ENCODE measurements at places on chromosomes 6 and 20. TPM values are rescaled to one million over a fixed set of nuclear protein-coding genes. Genes with fewer than 3 reads are reported as not detected.

GRCh38 chr6:104212977-104213668, 646.6 kb downstream of the HACE1 start:
- DNase-seq = no peak

DNA sequence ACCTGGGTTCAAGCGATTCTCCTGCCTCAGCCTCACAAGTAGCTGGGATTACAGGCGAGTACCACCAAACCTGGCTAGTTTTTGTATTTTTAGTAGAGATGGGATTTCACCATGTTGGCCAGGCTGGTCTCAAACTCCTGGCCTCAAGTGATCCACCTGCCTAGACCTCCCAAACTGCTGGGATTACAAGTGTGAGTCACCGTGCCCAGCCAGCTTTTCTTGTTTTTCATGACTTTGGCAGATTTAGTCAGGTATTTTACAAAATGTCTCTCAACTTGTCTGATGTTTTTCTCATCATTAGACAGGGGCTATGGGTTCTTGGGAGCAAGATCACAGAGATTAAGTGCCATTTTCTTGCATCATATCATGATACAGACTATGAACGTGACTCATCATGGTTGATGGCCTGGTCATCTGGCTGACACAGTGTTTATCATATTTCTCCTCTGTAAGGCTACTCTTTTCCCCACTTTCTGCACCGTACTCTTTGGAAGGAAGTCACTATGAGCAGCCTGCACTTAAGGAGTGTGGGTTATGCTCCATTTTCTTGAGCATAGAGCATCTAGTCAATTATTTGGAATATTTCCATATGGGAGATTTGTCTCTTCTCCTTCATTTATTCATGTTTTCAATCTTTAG, 67.8 kb downstream of the RNF182 start:
- DNase-seq = no peak

- DNase-seq = peak; percentile 81
These were observed 41.4 kb downstream of the PHACTR3 start for GRCh38 chr20:59645761-59646171.

- DNase-seq = no peak
These were observed 7.9 kb upstream of the TREM1 start for GRCh38 chr6:41294214-41294872.

GRCh38 chr6:36977470-36977941, 8.5 kb downstream of the MTCH1 start:
- no peak for DNase-seq

DNA sequence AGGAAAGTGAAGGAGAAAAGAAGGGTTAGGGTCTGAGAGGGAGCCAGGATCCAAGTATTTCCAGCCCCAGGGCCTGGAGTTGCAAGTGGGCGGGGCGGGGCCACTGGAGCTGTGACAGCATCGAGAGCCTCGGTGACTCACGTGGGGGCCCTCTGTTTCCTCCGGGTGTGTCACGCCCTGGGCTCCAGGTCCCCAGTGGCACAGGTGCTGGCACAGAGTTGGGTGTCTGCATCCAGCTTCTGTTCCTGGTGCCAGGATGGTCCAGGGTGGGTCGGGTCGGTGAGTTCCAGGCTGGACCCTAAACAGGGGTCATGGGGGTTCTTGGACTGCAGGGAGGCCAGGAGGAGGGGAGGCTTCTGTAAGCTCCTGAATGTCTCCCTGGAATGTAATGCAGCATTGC, 16.7 kb downstream of the RAET1L start:
- peak; percentile 73 for DNase-seq

GRCh38 chr6:5506149-5506548, 244.8 kb downstream of the FARS2 start:
- DNase-seq = no peak

- DNase-seq = no peak
These were observed 7.7 kb upstream of the KLHL31 start for GRCh38 chr6:53673162-53673727.

DNA sequence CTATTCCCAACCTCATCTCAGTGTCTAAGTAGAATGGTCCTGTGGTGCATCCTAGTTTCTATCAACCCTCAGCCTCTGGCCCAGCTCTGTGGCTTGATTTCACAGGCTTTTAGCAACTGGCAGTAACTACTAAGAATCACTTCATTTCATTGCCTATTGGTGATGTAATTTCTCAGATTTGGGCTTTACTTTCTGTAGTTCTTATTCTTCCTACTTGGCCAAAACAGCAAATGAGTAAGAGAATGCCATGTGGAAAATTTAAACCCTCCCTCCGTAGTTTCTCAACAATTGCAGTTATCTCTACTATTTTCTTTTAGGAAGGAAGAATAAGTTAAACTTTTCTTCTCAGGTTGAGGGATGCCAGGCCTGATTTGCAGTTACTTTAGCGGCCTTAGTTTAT, 387.3 kb downstream of the CDKAL1 start:
- no peak for DNase-seq

GRCh38 chr6:134123666-134124208, 71.3 kb upstream of the SLC2A12 start:
- DNase-seq = no peak

GRCh38 chr6:152244998-152245630, 392.0 kb downstream of the SYNE1 start:
- DNase-seq = no peak

- no peak for DNase-seq
These were observed 600.5 kb upstream of the GJE1 start for GRCh38 chr6:141532211-141532610.

DNA sequence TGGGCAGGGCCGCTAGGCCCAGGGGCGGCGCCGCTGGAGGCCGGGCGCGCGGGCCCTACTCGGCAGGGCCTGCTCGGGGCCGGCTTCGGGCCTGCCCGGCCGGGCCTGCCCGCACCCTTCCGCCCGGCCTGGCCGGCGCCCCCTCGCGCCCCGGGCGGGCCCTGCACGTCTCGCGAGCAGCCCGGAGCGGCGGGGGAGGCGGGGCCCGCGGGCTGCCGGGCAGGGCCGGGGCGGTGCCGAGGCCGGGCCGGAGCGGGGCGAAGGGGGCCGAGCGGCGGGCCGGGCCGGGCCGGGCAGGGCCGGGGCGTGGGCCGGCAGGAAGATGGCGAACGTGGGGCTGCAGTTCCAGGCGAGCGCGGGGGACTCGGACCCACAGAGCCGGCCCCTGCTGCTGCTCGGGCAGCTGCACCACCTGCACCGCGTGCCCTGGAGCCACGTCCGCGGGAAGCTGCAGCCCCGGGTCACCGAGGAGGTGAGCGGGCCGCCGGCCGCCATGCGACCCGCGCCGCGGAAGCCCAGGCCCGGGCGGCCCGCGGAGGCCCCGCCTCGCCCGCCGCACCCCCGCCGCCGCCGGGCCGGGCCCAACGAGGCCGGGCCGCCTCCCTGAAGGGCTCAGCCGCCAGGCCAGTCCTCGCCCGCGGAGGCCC, at the start of gene NPEPL1:
TSS of gene NPEPL1 (plus strand) at position 222 of the 647 bp plus-strand sequence. CDS start at position 323, 101 bp downstream.
- peak; percentile 83 for DNase-seq

DNA sequence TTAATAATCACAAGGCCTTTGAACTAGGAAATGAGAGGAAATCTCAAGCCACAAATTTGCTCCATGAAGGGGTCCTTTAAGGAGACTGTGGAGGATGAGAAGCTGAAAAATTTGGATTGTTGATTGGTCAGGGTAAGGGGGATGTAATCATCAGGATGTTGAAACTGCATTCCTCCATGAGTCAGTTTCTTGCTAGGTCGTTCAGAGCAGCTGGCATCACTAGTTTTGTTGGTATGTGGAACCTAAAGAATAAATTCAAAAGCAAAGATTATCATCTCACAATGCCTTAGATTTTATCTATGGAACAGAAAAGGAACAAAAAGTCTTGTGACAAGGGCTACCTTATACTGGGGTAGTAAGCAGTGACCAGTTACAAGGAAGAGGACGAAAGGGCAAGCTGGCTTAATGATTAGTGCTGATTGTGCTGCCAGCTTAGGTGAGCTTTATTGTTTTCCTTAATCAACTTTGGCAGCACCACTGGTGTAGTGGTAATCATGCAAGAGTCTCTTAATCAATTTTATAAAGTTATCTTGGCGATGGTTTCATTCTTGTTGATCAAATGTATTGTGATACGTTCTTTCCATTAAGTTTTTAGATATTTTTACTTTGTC, 36.6 kb downstream of the CRISP2 start:
- DNase-seq = no peak

DNA sequence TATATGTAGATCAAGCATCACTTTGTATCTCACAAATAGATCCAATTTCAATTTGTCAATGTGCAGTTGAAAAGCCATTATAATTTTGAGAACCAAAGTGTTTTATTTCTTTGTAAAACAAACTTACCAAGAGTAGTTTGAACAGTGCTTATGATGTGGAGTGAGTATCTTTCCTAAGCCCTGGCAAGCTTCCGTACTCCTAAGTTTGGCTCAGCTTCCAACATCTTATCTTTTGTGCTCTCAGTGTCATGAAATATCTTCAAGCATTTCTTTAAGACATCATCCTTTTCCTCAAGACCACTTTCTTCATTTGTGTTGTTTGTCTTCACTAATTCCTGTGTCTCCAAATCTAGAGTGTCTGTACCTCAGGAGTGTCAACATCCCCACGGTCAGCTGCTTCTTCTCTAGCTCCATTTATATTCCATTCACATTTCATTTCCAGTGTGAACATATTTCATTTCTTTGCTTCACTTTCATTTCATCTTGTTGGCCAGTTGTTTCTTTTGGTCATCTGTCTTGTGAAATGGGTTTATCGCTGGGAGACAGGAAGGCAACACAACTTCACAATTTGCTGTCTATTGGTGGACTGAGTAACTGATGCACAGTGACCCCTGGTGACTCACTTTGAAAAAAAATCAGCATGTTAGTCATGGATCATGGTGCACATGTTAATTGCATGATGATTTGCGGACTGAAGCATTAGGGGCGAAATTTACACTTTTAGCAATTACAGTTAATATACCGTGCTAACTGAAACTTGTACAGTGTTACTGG, 36.9 kb downstream of the SLC24A3 start:
- DNase-seq = no peak

DNA sequence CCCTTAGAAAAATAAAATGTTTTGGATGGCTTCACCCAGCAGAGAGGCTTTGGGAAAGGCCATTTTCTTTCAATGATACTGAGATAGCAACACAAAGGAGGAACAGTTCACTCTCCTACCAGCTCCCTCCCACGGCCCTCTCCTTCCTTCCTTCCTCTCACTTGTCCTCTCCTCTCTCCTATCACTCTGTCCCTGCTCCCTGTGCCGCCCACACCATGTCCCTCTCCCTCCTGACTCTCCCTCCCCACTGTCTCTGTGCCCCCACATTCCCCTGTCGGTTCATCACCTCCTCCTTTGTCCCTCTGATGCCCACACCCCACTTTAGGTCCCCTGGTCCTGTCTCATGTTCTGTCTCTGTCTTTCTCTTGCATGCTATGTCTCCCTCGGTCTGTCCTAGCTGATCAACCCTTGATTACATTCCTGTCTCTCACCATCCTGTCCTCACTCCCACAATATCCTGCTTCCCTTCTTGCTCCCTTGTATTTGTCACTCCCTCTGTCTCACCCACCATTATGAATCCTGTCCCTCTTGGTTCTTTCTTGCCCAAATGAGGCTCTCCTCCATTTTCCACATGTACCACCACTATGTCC, 30.1 kb downstream of the ELMO2 start:
- no peak for DNase-seq

DNA sequence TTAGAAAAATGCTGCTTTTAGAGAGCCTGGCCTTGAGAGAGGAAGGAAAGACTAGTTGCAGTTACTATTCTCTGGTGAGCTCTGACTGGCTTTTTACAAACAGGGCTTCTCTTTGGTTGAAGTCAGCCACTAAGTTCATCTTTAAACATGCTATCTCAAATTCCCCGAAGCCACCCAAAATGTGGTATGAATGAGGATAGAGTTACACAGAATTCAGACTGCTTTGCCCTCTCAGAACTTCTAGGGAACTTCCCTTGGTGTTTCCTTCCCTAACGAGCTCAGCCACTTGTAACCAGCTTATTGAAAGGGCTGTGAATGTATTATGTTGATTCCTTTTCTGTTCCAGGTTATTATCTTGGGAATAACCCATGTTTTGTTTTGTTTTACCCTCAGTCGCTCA, 73.5 kb downstream of the EFHC1 start:
- DNase-seq = no peak

DNA sequence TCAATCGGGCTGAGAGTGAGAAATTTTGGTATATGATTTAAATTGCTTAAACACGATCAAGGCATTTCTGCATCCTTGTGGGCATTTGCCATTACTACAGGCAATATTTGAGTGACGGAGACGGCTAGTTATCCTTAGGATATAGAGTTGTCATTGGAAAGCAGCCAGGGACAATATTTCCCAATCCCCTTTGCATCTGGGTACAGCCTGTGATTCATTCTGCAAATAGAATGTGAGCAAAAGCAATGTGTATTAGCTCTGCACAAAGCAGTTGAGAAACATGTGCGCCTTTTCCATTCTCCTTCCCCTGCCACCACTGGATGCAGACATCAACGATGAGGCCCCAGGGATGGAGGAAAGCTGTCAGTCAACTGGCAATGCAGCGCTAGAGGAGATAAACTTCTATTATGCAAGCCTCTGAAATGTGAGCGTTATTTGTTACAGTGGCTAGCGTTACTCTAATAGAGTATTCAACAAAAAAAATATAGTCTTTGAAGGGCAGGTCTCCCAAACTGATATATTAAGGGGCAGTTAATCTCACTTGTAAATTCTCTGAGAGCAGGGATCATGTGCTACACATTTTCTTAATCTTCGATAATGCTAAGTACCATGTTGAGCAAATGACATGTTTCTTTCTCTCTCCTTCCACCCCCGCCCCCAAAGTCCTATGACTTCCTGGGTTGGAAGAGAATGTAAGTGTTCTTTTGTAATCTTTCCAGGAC, 37.1 kb upstream of the NCOA3 start:
- peak; percentile 91 for DNase-seq

GRCh38 chr6:6509284-6509683, 79.2 kb upstream of the LY86 start:
- DNase-seq = no peak

DNA sequence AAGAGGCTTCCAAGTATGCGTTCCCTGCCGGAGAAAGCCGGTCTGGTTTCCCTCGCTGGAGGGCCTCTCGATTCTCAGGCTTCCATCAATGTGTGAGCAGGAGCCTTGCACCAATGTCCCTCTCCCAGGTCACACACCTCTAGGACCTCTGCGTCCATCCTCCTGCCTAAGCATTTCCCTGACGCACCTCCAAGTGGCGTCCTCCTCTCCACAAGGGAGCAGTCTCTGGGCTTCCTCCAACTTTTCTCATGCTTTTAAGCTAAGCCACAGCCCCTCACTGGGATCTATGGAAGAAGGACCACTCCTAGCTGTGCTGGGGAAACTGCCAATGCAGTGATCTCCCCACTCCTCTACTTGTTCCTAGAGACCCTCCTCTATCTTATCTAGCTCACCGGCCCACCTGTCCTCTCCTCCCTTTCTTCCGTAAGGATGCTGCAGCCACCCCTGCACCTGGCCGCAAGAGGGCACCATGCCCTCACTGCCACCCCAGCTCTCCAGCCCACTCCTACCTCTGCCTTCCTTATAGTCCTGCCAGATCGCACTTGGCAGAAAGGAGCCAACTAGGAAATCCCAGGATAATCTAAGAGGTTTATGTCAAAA, 258.7 kb downstream of the LRFN2 start:
- DNase-seq = no peak

Gene ENPP3
- total RNA-seq = not detected

Gene GLP1R
- total RNA-seq = not detected

Gene LSM2
- total RNA-seq = 50.6 TPM

Gene RSPO3
- total RNA-seq = 4.5 TPM

Gene CRYBG1
- 2.4 TPM for total RNA-seq

Gene CCN6
- not detected for total RNA-seq

Gene IL20RA
- total RNA-seq = not detected

Gene PPP1R11
- total RNA-seq = 46.8 TPM

Data from osteocyte (in vitro differentiated cells).